Activated T-helper 1 cell treated with anti-CD3 and anti-CD28 coated beads, Interleukin-2, amount 50 U/mL, for 16 hours (primary cell): ENCODE measurements at places on chromosomes 3 and 15.

DNA sequence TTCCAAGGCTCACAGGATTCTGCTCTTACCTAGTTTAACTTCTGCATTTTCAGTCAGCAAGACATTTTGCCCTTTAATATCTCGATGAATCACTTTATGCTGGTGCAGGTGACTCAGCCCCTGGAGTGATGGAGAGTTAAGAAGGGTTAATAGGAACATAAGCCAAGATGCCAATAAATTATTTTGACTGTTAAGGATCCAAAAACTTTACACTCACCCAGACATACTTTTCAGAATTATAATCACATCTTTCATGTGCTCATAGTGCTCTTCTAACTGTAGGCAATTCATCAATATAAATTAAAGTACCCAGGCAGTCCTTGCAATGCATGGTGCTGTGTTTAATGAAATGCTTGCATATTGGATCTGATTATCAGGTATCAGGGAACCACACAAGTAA, 164.1 kb upstream of the SLC2A2 start:
- DNase-seq, result no peak

GRCh38 chr3:86658876-86659275, 332.1 kb downstream of the VGLL3 start:
- no peak for DNase-seq

DNA sequence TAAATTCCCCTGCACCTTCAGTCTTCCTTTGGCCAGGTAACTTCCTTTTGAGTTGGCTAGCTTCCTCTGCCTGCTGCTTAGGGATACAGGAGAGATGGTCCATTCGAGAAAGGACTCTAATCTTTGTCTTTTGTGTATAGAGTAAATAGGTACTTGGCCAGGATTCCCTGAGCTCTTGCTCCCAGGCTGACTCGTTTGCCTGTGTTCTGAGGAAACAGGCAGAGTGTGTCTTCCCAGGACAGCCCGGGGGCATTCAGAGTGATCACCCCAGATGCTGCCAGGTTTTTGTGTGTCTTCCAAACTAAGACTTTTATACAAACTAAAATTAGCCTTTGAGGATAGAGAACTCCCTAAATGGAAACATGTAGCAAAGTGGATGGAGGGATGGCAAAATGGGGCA, 39.5 kb downstream of the TMEM108 start:
- no peak for DNase-seq

DNA sequence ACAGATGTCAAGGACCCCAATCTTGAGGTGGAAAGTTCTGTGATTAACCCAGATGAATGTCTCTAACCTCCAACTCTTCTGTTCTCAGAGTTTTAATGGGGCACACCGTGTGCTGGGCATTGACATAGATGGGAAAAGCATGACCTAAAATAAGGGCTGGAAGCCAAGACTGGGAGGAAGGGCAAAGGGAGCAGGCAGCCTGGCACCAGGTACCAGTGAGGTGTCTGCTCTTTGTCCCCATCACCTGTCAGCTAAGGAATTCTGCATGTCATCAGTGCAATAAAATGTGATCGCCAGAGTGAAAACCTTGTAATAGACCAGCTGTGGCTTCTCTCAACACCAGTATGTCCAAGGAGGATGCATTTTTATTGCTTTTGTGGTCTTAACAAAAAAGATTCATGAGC, 143.5 kb upstream of the TPM1 start:
- no peak for DNase-seq

DNA sequence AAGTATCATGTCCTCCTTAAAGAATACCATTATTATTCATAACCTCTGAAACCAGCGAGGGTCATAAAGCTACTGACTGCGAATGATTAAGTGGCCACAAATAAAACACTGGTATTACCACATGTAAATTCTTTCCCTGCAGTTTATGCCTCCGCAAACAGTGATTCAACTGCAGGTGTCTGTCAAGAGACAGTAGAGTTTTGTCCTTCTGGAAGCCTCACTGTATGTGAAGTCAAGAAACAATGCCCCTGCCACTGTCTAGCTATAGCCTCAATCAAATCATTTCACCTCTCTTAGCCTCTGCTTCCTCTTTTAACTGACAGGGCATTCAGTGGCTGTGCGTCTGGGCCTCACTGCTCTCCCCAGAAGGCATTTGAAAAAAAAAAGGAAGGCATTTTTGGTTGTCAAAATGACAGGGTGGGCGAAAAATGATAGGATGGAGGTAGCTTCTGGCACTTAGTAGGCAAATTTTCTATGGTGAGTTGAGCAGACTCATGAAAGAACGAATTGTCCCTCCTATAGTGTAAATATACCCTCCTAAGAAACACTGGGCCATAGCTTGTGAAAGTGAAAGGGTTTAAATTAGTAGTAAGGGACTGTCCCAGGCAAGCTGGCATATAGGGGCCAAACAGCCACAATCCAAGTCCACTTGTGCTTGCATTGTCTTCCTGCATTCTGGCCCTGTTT, 66.7 kb downstream of the FILIP1L start:
- no peak for DNase-seq

GRCh38 chr15:100772478-100772877, 107.2 kb upstream of the ALDH1A3 start:
- DNase-seq, result no peak

GRCh38 chr3:73848173-73848906, 223.6 kb upstream of the PDZRN3 start:
- DNase-seq, result no peak

GRCh38 chr15:63392361-63393009, 10.8 kb upstream of the CA12 start:
- no peak for DNase-seq

- no peak for DNase-seq
Measured at GRCh38 chr3:94862703-94863102, 799.8 kb downstream of the NSUN3 start.

DNA sequence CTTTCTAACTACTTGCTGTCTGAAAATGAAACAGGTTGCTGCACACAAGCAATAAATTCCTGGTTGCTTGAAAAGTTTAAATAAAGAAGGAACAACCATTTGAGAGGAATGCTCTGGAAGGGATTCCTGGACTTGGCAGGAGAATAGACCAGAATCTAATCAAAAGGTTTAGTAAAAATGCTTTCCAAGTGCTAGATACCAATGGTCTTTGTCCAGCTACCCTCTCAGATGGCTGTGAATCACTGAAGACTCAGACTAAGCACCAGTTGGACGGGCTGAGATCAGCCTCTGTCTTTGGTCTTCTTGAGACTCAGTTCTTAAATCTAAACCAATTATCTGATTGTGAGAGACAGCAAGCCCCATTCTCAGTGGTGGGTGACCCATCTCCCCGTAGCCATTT, 27.7 kb upstream of the LPP start:
- DNase-seq, result no peak

- no peak for DNase-seq
Measured at GRCh38 chr3:183862610-183863009, 22.1 kb downstream of the PARL start.

DNA sequence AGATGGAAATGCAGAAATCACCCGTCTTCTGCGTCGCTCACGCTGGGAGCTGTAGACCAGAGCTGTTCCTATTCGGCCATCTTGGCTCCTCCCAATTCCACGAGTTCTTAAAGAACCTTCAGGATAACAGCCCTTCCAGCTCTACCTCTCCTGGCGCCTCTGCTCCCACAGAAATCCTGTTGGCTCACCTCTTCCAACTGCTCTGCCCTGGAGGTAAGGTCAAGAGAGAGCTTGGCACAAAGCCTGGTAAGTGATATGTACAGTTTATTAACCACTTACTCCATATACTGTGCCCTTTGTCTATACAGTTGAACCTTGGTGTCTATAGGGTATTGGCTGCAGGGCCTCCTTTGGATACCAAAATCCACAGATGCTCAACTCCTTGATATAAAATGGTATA, 17.8 kb upstream of the FGF12 start:
- DNase-seq, result no peak

- no peak for DNase-seq
Measured at GRCh38 chr15:36109943-36110658, 469.3 kb upstream of the CDIN1 start.

DNA sequence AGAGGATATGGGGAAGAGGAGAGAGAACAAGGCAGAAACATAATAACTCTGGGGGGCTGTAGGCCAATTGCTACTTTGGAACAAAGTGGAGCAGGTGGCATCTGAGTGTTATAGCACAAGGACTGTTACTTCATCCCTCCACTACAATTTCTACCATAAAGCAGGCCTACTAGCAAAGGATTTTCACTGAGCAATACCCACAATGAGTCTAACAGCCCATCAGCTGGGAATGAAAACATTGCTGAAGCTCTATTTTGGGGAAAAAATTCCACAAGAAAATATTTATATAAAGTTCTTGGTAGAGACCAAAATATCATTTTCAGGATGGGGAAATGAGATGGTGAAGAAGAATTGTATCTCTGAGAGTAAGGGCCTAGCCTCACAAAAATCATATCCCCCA, 3.6 kb upstream of the SHC4 start:
- no peak for DNase-seq

DNA sequence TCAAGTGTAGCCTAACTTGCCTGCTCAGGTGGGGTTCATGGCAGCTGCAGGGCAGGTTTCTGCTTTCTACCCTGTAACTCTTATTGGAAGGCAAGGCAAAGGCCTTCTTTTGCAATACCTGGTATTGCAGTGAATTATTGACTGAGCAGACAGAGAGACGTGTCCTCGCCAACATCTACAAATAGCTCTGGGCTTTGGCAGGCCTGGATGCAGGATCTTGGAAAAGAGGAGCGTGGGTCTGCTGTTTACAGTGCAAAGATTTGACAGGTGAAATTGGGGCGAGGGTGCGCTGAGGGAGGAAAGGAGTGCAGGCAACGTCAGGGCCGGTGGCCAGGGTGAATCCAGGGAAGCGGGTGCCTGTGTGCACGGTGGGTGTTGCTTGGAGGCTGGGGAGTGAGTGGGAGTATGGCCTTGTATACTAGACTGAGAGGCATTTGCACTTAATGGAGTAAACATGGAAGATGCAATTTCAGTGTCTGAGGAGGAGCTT, 44.5 kb downstream of the ST6GAL1 start:
- DNase-seq, result no peak
